Activated T-cell treated with anti-CD3 and anti-CD28 coated beads, Interleukin-2, amount 50 U/mL, for 72 hours (primary cell): ENCODE measurements at places on chromosomes 12 and 14. TPM values are rescaled to one million over a fixed set of nuclear protein-coding genes. Genes with fewer than 3 reads are reported as not detected.
A peak's percentile ranks its signal among the peaks of the same experiment; 100 is the strongest.

RNF212B gene
- not detected for total RNA-seq

CISTR gene
- total RNA-seq: not detected

FAM90A1 gene
- 0.67 TPM for total RNA-seq

PALS1 gene
- 6.5 TPM for total RNA-seq

HOXC6 gene
- not detected for total RNA-seq

WNT1 gene
- total RNA-seq: not detected

PIK3C2G gene
- total RNA-seq: not detected

CMKLR1 gene
- total RNA-seq: not detected

SPTSSA gene
- total RNA-seq: 8.1 TPM

- no peak for DNase-seq
Observed at GRCh38 chr12:73950507-73950906, 587.1 kb upstream of the ATXN7L3B start.

DNA sequence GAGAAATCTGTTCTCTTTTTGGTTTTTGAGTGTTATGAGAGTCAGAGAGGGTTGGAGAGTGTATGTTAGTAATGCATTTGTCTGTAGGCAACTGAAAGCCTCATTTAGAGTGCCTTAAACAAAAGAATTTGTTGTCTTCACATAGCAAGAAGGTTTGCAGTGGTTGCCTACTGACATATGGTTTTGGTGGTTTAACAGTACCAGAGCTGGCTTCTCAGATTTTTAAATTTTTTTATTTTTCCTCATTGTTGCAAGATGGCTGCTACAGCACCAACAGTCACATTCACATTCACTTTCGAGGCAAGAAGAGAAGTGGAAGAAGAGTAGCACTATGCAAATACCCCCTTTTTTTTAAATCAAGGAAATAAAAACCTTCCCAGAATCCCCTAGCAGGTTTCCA, 106.5 kb downstream of the ADCK1 start:
- no peak for DNase-seq

DNA sequence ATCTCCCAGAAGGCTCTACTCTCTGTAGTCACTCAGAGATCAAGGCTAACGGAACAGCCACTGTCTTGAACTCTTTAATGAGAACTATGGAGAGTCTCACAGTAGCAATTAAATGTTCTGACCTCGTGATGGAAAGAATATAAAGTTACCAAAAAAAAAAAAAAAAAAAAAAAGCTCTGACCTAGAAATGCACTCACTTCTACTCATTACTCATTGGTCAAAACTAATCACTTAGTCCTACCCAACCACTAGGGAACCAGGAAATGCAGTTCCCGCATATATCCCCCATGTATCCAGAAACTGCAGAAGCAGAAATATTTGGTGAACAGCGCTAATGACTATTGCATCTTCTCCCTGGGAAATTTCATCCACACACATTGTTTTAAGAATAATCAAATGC, 29.5 kb upstream of the C12orf76 start:
- no peak for DNase-seq

DNA sequence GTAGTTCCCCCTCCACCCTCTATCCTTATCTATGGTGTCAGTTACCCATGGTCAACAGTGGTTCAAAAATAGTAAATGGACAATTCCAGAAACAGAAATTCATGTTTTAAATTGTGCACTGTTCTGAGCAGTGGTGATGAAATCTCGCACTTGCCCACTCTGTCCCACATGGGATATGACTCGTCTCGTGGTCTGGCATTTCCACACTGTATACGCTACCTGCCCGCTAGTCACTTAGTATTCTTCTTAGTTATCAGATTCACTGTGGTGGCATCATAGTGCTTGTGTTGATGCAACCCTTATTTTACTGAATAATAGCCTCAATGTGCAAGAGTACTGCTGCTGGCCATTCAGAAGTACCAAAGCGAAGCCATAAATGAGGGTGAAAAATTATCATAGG, 507.0 kb downstream of the SNAPC1 start:
- peak; percentile 4 for DNase-seq

DNA sequence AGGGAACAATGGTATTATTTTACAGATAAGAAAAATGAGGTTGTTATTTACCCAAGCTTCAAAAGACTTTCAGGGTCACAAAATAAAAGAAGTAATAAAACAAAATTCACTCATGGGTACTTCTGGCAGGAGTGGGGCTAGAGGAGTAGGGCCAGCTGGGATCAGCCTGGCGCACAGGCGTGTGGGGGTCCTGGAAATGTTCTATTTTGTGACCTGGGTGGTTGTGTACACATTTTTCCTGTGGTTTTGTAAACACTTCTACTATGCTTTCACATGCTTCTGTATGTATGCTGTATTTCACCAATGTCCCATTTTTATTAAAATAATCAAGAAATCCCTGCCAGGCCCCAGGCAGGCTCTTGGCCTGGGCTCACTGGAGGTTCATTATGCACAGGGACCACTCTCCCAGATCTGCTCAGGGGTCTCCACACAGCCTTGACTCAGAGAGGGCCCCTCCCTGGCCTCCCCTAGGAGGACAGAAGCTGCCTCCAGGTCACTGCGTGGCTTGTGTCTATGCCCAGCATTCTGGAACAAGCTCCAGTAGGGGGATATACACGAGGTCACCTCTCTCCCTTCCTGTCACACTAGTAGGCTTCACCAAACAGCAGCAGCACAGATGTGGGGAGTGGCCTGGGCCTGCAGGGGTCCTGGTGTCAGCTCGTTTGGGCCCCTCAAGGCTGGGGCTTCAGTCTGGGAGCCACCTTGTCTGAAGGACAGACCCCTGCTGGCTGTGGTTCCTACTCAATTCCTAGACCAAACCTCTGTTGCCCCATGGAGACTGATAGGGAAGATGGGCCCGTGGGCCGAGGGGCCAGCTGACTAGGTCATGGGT, 37.8 kb downstream of the ANAPC7 start:
- no peak for DNase-seq

GRCh38 chr12:73731658-73732057, 806.0 kb upstream of the ATXN7L3B start:
- DNase-seq: no peak

DNA sequence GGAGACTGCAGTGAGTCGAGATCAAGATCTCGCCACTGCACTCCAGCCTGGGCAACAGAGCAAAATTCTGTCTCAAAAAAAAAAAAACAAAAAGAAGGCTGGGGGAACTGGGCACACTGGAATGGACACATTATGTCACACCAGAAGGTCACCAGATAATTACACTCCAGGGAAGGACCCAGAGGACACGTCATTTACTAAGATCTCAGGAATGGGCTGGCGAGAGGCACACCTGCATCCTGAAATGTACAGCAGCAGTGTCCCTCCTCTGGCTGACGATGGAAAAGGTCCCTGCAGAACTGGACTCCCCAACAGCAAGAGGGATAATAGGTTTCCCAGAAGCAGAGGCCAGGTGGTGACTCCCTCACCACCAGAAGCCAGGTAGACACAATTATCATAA, 243.5 kb downstream of the BCL11B start:
- DNase-seq: no peak

DNA sequence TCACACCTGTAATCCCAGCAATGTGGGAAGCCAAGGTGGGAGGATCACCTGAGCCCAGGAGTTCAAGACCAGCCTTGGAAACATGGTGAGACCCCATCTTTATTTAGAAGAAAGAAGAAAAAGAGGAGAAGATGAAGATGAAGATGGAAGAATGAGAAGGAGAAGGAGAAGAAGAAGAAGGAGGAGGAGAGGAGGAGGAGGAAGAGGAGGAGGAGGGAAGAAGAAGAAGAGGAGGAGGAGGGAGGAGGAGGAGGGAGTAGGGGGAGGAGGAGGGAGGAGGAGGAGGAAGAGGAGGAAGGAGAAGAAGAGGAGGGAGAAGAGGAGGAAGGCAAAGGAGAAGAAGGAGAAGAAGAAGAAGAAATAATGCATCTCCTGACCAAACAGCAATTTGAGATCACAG, 9.0 kb upstream of the KRT1 start:
- DNase-seq: no peak

DNA sequence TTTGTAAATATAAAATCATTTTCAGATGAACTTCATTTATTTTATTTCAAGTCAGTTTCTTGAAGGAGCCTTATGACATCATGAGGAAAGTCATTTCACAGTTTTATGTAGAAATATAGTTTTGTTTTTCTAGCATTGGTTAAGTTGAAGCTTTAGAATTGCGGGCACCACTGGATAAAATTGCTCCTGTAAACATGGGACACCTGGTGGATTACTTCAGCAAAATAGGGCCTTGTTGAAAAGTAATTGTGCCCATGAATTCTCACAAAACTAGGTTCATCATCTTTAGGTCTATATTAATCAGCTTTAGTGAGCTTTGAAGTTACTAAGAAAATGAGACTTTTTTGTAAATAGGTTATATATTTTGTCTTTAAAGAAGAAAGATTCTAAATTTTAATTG, 25.3 kb downstream of the CNTN1 start:
- DNase-seq: no peak

DNA sequence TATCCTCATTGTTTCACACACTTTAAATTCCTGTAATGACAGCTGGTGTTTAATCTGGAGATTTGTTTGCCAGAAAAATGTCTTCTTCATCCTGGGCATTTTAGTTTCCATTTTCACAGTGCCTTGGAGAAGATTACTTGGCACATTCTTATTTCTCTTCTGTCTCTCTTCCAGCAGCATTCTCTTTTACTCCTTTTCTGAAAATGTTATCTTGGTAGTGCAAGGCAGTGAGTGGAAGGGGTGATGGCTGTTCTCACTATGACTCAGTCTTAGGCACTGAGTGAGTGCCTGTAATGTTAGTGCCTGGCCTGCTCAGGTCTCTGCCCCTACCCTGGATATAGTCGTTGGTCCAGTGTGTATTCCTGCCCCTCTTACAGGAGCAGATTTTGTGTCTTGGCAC, 13.1 kb downstream of the CLECL1 start:
- peak; percentile 24 for DNase-seq

- DNase-seq: no peak
Observed at GRCh38 chr14:72619881-72620280, 274.0 kb downstream of the DPF3 start.

DNA sequence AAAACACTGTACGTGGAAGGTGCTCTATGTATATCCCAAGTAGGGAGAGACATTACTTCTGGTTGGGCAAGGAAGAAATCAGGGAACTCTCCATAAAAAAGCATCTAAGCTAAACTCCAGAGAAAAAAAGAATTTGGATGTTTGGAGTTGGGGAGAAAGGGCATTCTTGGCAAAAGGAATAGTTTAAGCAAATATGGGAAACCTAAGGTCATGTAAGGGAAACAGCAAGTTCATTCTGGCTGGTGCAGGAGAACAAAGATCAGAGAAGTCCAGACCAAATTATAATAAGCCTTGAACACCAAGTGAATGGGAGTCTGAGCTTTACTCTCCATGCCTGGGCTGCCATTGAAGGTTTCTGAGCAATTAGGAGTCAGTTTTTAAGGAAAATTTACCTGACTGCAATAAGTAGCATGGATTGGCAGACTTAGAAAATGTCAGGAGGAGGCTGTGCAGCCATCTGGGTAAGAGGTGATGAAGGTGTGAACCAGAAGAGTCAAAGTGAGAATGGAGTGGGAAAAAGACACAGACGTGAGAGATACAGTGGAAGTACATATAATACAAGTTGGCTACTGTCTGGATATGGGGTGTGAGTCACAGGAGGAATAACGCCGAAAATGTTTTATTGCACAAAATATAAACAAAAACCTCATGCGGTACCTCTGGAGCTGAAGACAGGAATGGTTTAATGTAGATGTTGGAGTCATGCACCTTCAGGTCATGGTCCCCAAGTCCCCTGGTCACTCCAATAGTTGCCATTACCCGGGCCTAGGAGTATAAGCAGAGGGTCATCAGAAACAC, 222.6 kb downstream of the MON2 start:
- no peak for DNase-seq

- DNase-seq: no peak
Observed at GRCh38 chr14:26996246-26996645, 398.4 kb upstream of the NOVA1 start.

GRCh38 chr12:91990525-91990924, 155.1 kb downstream of the BTG1 start:
- DNase-seq: no peak

GRCh38 chr12:96438330-96438729, 38.1 kb upstream of the CDK17 start:
- no peak for DNase-seq
